ENCODE measurements at places on chromosomes 3 and 15. TPM values are rescaled to one million over a fixed set of nuclear protein-coding genes. Genes with fewer than 3 reads are reported as not detected.
A peak's percentile ranks its signal among the peaks of the same experiment; 100 is the strongest.

- H3K27me3 ChIP-seq, result no peaks in the 10 kb centered on the region
- H3K27ac ChIP-seq, result peak overlapping the region; percentile 10
- no peak overlapping the region for H3K4me3 ChIP-seq
Measured at GRCh38 chr3:88957711-88958439, 149.5 kb upstream of the EPHA3 start.

- no peaks in the 10 kb centered on the region for H3K27me3 ChIP-seq
- H3K4me1 ChIP-seq, result no peaks in the 10 kb centered on the region
- DNase-seq, result no peak
- H3K4me3 ChIP-seq, result no peak overlapping the region
- no peak overlapping the region for H3K27ac ChIP-seq
Measured at GRCh38 chr15:55499151-55499550, 8.9 kb downstream of the DNAAF4 start.

- no peak for DNase-seq
- H3K27me3 ChIP-seq, result peaks cover 57% of the 10 kb centered on the region
- H3K36me3 ChIP-seq, result no peaks in the 10 kb centered on the region
- no peak overlapping the region for H3K4me3 ChIP-seq
- peaks cover 4% of the 10 kb centered on the region for H3K4me1 ChIP-seq
Measured at GRCh38 chr15:69562564-69562963, 109.9 kb downstream of the RPLP1 start.

OR5K2 gene
- not detected for total RNA-seq

DNA sequence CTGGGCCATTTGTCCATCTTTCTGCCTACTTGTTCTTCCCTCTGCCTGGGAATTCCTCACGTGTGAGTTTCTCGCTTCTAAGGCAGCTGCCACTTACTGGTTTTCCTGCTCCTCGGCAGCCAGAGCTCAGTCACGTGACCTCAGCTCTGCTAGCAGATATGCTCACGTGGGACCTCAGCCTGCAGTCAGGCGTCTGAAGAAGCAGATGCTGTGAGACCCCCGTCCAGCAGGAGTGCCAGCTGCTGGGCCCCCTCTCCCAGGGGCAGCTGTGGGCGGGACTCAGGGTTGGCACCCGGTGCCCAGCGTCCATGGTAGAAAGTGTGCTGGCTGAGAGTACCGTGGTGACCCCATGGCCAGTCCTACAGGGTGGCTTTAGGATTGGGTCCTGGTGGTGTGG, 161.3 kb upstream of the TLE3 start:
- no peaks in the 10 kb centered on the region for H3K36me3 ChIP-seq
- DNase-seq, result peak; percentile 74

DNA sequence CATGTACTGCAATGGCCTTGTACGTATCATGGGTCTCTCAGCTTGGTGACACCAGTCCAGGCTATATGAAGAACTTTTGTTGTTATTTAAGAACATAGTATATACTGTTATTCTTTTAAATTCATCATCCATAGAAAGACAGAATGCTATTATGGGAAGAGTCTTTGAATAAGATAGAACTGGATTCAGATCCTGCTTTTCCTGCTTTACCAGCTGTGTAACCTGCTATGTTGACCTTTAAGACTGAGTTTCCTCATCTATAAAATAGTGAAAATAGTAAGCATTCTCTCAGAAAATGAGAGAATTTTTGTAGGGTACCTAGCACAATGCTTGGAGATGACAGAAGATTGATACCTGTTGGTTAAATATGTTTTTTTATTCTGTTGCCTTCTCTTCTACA, 204.1 kb upstream of the TBL1XR1 start:
- no peaks in the 10 kb centered on the region for H3K27me3 ChIP-seq
- no peaks in the 10 kb centered on the region for H3K4me1 ChIP-seq
- H3K4me3 ChIP-seq, result no peak overlapping the region

DNA sequence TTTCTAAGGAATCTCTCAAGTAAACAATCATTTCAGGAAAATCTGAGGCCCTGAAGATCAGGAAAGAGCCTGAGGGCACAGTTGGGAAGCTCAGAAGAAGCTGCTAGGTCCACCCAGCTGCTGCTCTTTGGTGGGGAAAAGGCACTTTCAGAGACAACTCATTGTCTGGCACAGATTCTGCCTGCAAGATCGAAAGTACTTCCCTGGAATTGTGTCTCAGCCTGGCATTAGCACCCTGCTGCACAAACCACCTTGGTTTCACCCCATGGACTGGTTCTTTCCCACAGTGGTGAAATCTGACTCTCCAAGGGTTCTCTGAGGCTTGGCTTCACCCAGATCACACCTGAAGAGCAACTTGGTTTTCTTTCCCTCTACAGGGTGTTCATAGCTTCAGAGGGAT, 18.7 kb downstream of the THRB start:
- DNase-seq, result no peak
- no peaks in the 10 kb centered on the region for H3K4me1 ChIP-seq
- no peak overlapping the region for H3K27ac ChIP-seq
- no peak overlapping the region for H3K4me3 ChIP-seq

DNA sequence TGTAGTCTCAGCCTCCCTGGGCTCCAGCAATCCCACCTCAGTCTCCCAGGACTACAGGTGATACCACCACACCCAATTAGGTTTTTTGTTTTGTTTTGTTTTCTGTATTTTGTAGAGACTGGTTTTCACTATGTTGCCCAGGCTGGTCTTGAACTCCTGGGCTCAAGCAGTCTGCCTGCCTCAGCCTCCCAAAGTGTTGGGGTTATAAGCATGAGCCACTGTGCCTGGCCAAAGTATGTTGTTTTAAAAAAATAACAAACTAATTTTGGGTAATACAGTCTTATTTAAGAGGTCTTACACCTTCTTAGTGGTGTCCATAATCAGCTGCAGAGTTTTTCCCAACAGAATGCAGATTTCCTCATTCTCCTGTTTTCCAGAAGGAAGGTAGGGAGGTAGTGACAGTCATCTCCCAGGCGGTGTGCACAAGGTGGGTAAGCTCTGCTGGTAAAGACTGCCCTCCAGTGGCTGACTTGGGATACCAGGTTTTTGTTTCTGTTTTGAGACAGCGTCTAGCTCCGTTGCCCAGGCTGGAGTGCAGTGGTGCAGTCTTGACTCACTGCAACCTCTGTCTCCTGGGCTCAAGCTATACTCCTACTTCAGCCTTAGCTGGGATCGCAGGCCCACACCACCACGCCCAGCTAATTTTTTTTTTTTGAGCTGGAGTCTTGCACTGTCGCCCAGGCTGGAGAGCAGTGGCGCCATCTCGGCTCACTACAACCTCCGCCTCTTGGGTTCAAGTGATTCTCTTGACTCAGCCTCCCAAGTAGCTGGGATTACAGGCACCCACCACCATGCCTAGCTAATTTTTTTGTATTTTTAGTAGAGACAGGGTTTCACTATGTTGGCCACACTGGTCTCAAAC, 58.4 kb downstream of the MAP6D1 start:
- no peak overlapping the region for H3K27ac ChIP-seq
- H3K4me1 ChIP-seq, result no peaks in the 10 kb centered on the region
- peaks cover 5% of the 10 kb centered on the region for H3K36me3 ChIP-seq
- H3K27me3 ChIP-seq, result no peaks in the 10 kb centered on the region
- no peak overlapping the region for H3K4me3 ChIP-seq

UPK1B gene
- 1.0 TPM for total RNA-seq
